CD8-positive, alpha-beta T cell (primary cell): ENCODE measurements at places on chromosomes 4 and X.
A peak's percentile ranks its signal among the peaks of the same experiment; 100 is the strongest.

GRCh38 chr4:73901031-73901430, 31.8 kb downstream of the CXCL1 start:
- no peak for DNase-seq

GRCh38 chr4:129342819-129343408, 247.0 kb downstream of the C4orf33 start:
- DNase-seq: no peak

GRCh38 chr4:108831886-108832285, 69.0 kb upstream of the ETNPPL start:
- DNase-seq: no peak

GRCh38 chr4:190019023-190019858, 7.8 kb downstream of the FRG2 start:
- DNase-seq: no peak

DNA sequence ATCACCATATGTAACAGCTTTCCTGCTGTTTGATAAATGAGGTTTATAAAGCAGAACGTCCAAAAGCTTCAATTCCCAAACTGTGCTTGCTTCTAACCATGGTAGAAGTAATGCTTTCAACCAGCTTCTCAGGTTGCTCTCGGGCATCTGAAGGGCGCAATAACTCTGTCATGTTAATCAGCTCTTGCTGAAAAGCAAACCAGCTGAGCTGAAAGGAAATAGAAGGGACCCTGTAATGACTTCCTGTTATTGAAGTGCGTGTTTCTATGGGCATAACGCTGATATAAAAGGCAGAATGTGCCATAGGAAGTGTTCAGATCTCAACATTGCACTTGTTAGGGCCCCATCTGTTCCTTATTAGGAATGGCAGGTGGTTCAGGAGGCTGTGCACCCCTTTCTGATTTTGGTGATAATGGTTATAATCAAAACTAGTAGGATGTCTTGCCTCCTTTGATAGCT, 21.2 kb downstream of the HERC3 start:
- DNase-seq: peak; percentile 55

DNA sequence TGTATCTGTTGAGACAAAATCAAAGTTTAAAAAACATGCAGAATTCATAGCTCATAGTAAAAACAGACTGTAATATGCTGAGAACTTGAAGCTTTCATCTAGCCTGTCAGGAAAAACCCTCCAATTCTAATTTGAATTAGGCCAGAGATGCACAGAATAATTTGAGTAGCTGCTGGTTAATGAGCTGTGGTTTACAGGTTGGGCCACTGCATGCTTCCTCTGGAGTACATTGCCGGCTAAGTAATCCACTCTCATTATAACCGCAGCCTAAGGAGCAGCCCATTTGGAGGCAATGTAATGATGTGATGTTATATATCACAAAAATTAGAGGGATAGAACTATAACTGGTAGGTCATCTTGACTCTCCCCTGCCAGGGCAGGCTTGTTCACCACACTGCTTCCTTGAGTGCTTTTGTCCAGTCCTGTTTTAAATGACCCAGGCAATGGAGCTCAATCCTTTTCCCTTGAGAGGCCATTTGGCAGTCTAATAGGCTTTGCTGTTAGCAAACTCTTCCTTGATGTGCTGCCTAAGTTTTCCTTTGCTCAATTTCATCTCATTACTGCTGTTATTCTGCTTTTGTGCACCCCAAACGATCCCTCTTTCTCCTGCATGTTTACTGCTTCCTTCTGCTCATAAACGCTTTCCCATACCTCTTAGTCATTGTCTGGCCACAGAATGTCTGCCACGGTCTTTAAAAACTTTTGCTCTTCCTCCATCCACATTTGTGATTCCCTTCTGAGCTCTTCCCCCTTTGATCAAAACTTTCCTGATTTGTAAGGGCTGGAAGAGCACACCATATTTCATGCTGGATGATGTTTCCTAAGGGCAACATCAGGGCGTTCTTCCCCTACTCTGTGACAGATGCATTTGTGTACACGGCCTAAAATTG, 230.9 kb downstream of the C4orf33 start:
- no peak for DNase-seq

DNA sequence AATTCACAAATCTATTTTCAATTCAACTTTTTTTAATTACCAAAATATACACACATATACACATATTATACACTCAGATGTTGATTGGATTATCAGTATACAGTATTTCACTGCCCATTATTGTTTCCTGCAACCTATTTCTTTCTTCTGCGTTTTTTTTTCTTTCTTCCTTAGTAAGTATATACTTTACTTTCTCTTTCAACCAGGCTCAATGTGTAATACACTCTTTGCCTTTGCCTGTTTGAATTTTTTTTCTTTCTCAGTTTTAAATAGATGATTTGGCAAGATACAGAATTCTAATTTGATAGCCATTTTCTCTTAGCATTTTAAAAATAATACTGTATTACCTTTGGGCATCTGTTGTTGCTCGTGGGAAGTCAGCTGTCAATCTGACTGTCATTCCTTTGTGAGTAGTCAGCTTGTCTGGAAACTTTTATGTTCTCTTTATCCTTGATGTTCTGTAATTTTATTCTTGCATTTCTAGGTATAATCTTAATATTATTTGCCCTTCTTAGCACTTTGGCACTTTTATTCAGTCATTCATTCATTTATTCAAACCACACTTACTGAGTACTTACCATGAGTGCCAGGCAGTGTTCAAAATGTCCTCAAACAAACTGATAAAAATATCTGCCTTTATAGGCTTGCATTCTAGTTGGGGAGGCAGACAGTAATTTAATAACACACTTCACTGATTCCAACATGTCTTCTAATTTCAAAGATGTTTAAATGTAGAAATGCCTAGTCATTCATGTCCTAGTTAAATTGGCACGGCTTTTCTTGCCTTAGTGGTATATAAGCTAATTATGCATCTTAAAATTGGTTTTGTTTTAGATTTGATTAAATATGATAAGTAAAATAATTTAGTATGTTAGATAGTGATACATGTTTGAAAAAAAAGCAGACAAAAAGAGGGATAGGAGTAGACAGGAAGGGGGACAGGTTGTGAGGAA, 3.7 kb downstream of the USP38 start:
- peak; percentile 18 for DNase-seq

DNA sequence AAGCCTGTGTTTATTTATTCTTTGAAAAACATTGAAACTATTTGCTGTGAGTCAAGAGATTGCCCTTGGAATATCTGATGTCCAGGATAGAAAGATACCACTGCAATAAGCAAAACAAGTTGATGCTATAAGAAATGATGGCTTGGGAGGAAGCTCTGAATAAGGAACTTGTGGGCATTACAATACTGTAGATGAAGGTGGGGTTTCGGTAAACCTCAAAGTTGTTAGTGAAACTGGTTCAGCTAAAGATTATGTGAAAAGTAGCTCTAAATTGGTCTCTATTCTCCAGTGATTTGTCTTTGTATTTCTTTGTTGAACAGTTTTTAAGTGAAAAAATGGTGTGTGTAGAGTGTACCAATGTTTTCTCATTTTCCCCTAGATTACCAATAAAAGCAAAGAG, 128.7 kb downstream of the AKAP4 start:
- no peak for DNase-seq

DNA sequence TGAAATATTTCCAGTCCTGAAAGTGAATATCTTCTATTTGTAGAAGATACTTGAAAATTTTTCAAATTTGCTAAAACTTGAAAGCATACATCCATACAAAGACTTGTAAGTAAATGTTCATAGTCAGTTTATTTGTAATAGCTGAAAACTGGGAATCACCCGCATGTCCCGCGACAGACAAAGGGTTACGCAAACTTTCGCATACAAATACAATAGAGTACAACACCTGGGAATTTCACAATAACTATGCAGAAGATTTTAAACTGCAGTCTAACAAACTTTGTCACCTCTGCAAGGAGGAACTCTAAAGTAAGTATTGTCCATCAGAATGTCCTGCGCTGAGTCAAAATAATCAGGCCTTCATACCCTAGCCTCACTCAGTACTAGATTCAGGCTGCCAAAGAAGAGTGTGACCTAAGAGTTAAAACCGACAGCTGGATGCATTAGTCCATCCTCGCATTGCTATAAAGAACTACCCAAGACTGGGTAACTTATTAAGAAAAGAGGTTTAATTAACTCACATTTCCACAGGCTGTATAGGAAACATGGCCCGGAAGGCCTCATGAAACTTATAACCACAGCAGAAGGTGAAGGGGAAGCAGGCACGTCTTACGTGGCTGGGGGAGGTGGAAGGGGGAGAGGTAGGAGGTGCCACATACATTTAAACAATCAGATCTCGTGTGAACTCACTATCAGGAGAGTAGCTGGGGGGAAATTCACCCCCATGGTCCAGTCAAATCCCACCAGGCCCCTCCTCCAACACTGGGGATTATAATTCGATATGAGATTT, 60.4 kb downstream of the MMRN1 start:
- no peak for DNase-seq

DNA sequence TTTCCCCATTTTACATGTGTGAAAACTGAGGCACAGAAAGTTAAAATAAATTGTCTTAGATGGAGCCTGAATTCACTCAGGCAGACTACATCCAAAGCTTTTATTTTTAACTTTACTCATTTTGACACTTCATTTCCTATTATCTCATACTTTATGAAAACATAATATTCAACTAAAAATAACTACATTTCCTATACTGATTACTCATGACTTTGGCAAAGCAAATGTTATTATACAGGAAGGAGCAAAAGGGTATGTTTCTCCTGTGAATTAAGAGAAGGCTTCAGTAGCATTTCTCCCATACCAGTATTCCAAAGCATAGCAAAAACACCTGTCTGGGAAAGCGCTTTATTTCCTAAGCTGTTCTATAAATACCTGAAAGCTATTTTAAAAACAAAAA, 178.6 kb downstream of the ADAMTS3 start:
- no peak for DNase-seq

- no peak for DNase-seq
These were observed 98.0 kb downstream of the AMMECR1 start for GRCh38 chrX:110219920-110220319.

DNA sequence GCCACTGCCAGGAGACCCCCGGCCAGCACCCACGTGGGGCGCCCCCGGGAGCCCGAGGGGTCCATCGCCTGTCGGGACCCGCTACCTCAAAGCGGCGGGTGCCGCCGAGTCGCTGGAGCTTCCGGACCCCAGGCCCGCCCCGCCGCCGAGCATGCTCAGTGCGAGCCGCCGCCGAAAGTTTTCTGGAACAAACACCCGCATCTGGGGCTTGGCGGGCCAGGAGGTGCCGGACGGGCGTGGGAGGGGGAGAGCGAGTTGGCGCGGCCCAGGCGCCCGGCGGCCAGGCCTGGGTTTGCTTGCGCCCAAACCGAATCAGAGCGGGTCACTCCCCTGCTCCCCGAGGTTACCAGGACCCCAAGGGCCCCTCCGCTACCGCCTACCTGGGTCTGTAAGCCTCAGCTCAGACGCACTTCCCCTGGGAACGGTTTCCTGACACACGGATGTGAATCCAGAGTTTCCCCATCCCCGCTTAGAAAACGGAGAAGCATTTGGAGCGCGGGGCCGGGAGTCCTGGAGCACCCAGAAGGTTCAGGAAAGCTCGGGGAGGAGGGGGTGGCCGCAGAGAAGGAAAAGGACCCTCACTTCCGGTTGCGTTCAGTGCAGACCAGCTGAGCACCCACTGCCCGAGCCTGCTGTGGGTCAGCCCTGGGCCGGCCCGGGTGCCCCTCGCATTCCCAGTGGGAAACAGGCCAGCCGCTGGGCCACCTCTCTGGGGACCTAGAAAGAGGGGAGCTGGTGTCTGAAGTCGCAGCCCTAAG, at the start of gene EVC2:
Gene EVC2 (minus strand): TSS at position 111 of the 758 bp plus-strand sequence. CDS start 46 bp downstream, at position 65.
- DNase-seq: peak; percentile 28

DNA sequence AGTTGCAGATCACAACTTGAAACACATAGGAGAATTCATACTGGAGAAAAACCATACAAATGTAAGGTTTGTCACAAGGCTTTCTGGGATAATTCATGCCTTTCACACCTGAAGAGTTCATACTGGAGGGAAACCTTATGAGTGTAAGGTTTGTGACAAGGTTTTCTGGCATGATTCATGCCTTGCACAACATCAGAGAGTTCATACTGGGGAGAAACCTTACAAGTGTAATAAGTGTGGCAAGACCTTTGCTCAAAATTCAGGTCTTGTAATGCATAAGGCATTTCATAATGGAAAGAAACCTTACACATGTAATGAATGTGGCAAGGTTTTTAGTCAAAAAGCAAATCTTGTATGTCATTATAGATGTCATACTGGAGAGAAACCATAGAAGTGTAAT, 58.8 kb upstream of the ENPEP start:
- DNase-seq: no peak

GRCh38 chr4:73452953-73453700, 17.1 kb downstream of the AFP start:
- no peak for DNase-seq

DNA sequence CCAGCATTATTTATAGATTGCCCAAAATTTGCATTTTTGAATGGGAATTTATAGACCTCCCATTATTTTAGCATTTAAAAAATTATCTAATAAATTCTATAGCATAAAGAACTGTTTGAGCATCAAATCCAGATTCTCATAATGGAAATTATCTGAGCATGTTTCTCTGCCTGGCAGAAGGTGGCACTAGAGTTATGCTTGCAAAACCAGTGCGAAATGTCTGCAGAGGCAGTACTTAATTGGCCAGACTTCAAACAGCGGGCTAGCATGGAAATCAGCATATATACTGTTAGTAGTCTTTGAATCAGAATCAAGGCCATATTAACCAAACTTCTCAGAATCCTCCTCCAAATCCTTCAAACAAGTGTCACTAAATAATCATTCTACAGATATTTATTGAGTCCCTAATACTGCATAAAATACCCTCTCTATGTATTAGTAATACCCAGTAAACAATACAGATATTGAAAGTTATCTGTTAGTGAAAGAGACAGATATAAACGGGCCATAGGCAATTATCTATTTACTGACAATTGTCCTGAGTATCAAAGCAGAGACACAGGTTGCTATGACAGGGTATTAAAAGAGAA, 78.7 kb upstream of the DCLK2 start:
- DNase-seq: no peak

DNA sequence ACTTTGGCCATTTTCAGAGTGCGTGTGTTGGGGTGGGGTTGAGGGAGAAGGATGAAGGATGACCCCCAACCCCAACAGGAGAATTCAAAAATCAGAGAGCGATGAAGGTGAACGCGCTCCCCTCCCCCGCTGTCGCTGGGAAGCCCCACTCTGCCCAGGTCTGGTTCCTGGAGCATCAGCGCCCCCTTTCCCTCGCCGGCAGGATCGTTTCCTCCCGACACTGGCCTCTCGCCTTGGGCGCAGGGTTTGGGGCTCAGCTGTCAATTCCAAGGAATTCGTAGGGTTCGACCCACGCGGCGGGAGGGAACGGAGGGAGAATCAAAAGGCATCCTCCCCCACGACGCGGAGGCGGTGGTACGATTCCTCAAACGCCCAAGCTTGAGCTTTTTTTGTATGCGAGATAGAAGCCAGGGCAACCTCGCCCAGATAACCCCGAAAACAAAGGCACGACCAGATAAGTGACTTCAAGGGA, 1.0 kb upstream of the PDGFRA start:
- DNase-seq: no peak

GRCh38 chrX:34300871-34301270, 168.8 kb upstream of the FAM47A start:
- no peak for DNase-seq

DNA sequence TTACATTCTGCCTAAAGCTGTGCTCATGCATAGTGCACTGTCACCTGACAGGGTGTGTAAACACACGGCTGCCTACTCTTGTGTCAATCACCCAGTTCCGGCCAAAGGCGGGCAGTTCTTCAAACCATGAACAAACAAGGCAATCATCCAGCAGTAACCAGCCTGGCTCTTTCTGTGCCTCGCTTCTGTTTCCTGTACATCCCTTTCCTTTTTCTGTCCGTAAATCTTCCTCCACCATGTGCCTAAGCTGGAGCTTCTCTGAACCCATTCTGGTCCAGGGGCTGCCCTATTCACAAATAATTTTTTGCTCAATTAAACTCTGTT, 60.8 kb upstream of the CBR4 start:
- no peak for DNase-seq
